ENCODE measurements at places on chromosomes 3 and 15.
A peak's percentile ranks its signal among the peaks of the same experiment; 100 is the strongest.

DNA sequence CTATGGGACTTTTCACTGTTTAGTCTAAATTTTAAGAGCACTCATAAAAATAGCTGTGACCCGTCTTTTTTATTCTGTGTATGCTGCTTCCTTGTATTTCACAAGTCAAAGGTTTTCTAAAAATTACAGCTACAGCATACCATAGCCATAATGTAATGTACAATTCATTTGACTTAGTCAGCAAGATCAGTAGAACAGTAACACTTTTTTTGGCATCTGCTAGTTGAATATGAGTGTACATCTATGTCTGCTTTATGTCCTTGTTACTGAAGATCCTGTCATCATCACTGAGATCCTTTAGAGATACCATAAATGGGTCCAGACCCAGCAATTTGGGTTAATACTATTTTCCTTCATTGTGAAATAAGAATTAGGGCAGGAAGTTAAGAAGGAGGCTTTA lies 42.2 kb downstream of the CMSS1 start:
- no peak for DNase-seq

GRCh38 chr3:79947469-79947868 lies 179.7 kb upstream of the ROBO1 start:
- no peak for DNase-seq

GRCh38 chr15:62844564-62845240 lies 197.8 kb upstream of the TPM1 start:
- no peak for DNase-seq

GRCh38 chr3:52533623-52534280 lies at the start of gene NT5DC2:
Gene NT5DC2, minus strand, starts transcription at chr3:52533857. Its CDS starts 120 bp downstream, at chr3:52533737.
- no peak for DNase-seq

DNA sequence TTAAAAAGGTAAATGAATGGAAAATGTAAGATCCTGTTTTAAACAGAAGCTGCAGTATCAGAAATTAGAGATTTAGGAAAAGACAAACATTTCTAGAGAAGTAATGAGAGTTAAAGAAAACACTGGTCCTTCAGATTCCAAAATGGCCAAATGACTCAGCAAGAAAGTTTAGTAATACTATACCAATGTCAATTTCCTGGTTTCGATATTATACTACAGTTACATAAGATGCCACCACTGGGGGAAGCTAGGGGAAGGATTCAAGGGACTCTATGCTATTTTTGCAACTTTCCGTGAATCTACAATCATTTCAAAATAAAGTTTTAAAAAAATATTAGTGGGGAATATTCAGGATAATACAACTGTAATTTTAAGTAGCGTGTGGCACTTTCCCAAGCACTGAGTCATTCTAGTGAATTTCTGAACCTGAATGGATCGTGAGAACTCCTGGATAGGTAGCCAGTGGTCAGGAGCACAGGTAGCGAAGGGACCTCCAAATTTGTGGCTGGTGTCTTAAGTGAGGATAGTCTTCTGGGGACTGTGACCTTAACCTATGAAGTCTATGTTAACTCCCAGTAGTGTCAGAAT lies 37.6 kb downstream of the TMCC1 start:
- no peak for DNase-seq

- DNase-seq: no peak
These were observed 66.0 kb upstream of the GCNT3 start for GRCh38 chr15:59545573-59545972.

DNA sequence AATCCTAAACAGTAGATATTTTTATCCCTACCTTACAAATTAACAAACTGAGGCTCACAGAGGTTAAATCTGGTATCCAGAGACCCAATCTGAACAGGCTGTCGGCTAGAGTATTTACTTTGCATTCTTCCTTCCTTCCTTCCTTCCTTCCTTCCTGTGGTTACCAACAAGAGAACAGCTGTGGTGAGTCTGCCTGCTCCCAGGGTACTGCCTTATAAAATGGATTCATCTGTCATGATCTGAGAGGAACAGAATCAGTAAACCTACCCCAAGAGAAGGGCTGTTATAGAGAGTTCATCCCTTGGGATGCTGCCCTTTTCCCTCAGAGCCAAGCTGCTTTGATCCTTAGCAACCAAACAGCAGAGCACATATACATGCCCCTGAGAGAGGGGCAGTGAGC lies 3.6 kb downstream of the GADL1 start:
- DNase-seq: no peak

GRCh38 chr3:134374105-134374790 lies at the start of gene AMOTL2:
Gene AMOTL2, minus strand, starts transcription at chr3:134374447. Its CDS starts 3,014 bp downstream, at chr3:134371433.
- DNase-seq: no peak

- no peak for DNase-seq
These were observed 41.4 kb upstream of the SPATA12 start for GRCh38 chr3:57019057-57019456.

DNA sequence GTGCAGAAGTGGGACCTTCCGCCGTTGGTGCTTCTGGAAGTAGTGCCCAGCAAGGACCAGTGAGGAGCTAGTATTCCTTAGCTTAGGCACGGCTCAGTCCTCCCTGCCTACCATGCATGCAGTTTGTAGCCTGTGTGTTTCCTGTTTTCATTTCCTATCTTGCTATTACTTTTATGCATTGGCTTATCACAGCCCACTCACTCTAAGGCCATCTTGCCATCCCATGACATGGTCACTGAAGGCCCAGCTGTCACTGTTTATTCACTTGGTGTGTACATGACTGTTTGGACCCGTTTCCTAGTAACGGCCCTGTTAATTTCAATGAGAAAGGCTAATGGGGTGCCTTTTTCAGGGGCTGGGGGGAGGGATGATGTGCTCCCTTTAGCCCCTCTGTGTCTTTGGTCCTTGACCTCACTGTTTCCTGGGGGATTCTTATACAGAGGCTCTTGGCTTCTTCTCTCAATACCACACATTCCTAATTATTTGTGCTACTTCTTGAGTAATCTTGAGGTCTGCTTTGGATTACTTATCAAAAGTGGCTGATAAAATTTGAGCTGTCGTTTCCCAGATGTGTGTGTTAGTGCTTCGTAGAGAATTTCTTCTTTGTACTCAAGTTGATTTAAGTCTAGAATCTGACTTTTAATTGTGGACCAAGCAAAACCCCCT lies 24.5 kb upstream of the TRAK1 start:
- DNase-seq: no peak

- DNase-seq: no peak
These were observed 57.3 kb upstream of the PLSCR4 start for GRCh38 chr3:146308222-146308621.

- DNase-seq: no peak
These were observed 153.8 kb downstream of the SHQ1 start for GRCh38 chr3:72694398-72694797.

GRCh38 chr15:40906091-40906990 lies 12.1 kb downstream of the VPS18 start:
- DNase-seq: peak; percentile 51

GRCh38 chr15:81485806-81486205 lies 111.8 kb upstream of the TMC3 start:
- no peak for DNase-seq

DNA sequence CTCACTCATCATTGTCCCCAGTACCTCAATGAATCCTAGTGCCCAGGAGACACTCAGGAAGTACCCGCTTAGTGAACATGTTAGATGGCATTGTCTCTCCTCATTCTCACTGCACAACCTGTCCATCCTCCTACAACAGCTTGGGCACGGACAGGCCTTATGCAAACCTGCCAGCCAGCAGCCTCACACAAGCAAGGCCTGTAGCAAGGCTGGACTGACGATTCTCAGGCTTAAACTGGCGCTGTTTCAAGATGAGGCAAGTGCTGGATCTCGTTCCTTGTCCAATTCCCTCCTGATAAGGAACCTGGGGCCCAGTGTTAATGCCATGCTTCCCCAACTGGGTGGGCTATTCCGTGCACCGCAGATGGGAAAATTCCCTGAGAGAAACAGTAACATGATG lies 59.0 kb downstream of the CDCP1 start:
- DNase-seq: no peak
